Epithelial cell of proximal tubule (primary cell): ENCODE measurements at places on chromosomes 7 and 10. TPM values are rescaled to one million over a fixed set of nuclear protein-coding genes. Genes with fewer than 3 reads are reported as not detected.

- DNase-seq, result no peak
Observed at GRCh38 chr10:5951721-5952407, 25.5 kb downstream of the IL15RA start.

DNA sequence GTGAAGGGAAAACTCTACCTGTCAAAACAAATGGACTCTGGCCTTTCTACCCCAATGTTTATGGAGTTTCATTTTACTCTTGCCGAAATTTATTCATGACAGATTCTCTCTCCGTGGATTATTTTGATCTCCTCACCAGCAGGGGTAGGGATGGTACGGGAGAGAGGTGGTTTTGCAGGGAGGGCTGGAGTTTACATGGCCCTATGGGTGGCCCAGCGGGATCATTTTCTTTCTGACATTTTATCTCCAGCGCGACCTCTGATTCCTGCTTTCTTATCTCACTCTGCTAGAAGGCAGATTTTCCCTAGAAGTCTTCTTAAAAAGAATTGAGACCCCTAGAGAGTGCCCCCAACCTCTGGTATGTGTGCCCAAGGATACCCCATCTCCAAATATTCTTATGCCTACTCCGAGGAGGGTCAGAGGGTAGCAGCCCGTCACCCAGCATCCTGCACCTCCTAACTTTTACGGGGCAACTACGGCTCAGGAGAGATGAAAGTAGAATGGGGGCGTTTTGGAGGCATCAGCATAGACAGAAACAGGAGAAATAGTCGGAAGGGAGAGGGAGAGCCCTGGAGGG is 10.1 kb upstream of the GATA3 start:
- no peak for DNase-seq

DNA sequence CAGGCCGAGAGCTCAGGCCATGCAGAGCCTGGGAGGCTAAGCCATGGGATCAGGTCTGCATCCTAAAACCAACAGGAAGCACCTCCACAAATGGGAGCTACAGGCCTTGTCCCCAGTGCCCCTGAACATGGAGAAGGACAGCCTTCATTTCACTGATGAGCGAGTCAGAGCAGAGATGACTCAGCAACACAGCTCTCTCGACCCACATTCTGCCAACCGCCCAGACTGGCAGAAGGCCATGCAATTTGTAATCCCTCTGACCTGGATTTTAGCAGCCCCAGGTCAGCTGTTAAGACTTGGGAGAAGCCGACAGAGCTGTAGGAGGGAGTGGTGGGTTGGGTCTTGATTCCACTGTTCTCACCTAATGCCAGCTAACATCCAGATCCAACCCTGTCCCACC is 25.5 kb downstream of the VOPP1 start:
- DNase-seq, result peak; percentile 81

DNA sequence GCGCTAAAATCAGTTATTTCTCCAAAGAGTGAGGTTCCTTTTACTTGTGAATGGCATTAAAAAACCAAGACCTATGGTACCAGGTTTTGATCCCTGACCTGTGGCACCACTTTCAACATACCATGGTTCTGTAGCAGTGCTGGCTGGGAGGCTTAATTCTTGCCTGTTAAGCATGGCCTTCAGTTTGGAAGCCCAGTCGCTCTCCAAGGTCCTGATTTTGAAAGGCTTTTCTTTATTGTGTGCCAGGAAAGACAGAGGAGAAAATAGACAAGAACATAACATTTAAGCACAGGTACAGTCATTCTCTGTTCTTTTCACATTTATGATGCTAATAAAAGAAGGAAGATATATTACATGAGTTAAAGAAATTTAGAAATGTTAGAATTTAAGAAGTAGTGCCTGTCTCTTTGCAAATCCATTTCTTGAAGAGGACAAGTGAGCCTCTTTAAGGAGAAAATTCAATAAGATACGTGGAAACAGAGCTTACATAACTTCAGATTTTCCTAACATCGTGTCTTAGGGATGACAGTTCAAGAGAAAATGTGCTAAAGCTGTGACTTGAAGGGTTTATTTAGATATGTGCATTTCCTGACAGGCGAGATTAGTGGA is 357.6 kb downstream of the DPP6 start:
- no peak for DNase-seq

DNA sequence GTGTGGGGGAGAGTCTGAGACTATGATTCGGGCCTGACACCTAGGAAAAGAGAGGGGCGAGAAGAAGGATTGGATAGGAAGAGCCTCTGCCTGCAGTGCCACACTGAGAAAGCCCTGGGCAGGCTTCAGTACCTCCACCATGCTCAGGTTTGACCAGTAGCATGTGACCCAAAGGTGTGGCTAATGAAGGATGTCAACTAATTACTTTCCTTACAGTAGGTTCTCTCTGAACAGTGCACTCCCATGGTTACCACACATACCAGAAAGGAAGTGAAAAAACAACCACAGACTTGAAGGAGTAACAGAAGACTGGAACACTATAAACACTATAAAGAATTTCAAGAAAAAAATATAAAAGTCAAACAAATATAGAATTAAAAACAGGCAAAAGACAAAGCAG is 46.2 kb downstream of the SEM1 start:
- no peak for DNase-seq

DNA sequence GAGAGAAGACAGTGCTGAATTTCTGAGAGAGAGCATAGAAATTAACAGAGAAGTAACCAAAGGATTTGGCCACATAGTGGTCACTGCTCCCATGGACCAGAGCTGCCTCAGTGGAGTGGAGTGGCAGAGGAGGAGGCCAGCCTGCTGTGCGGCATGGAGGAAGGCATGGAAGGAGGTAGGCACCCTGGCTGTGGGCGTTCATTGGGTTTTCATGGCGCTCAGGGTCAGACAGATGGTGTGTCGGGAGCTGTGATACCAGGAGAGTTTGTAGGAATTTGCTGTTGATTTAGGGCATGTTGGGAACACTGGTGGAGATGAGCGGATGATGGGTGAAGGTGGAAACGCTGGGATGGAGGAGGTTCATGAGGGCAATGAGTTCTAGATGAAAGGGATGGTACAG is 78.9 kb upstream of the INSYN2A start:
- DNase-seq, result no peak

DNA sequence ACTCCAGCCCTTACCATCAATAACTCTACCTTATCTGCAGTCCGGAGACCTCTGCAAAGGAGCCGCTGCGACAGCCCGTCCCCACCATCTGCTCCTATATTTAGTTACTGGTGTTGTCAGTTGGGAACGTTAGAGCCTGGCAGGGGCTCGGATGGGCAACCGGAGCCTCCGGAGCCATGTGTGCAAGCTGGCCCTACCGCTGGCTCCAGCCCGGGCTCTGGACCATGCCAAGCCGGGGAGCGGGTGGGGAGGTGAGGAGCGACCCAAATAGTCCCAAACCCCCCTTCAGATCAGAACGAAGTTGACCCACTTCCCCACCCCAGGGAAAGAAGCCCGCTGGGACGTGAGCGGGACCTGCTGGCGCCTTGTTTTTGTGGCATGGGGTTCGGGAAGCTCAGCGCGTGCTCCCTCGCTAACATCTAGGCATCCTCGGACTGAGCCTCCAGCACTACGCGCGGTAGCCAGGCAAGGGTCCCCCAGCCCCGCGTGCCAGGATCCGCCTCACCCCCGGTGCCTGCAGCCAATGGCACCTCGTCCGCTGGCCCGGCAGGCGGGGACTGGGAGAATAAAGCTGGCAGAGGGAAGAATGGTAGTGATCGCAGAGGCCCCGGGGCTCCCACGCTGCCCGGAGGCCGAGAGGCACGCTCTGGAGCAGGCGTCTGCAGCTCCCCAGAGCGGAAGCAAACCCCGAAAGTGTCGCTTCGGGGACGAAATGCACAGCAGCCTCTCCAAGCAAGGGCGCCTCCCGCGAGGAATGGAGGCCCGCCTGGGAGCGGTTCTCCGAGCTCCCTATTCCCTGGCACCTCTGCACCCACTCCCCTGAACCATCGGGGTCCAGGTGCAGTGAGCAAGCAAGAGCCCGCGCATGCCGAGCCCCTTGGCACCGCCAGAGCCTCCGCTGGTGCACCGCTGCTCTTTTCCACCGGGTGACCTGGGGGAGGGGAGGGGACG is 679 bp downstream of the LRRC20 start:
- DNase-seq, result no peak

DNA sequence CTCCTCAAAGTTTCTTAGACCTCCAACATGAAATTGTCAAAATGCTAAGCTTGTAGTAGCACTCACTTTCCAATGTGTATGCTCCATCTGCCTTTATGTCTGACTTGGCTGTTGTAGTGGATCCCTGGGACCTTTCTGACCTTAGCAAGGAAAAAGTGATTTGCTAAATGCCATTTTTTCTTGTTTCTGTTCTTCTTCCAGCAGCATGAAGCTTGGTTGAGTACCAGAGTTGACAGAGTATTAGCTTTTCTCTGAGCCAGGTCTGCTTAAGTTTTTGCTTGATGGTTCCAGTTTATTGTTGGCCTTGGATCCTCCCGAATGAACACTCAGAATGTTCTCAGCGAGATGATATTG is 168.7 kb downstream of the SND1 start:
- DNase-seq, result no peak

DNA sequence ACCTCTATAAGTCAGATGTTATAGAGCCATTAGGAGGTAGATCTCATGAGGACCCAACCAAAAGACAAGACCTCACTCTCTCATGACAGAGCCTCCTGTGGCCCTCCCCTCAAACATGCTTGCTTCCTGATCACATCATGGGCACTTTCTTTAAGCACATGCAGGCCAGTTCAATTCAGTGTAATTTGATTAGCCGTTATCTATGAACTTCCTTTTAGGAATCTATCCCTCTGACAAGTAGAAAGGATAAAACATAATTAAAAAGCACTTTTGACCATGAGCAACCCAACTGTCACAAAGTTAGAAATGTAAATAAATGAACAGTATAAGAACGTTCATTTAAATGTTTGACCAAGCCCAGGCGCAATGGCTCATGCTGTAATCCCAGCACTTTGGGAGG is 27.7 kb upstream of the TMEM254 start:
- DNase-seq, result no peak

- DNase-seq, result peak; percentile 18
Observed at GRCh38 chr7:39838326-39838725, 111.7 kb upstream of the CDK13 start.

- no peak for DNase-seq
Observed at GRCh38 chr10:34815185-34816084, at the start of gene PARD3. Gene PARD3, minus strand, starts transcription at chr10:34815296. Its CDS starts 301 bp downstream, at chr10:34814995.

DNA sequence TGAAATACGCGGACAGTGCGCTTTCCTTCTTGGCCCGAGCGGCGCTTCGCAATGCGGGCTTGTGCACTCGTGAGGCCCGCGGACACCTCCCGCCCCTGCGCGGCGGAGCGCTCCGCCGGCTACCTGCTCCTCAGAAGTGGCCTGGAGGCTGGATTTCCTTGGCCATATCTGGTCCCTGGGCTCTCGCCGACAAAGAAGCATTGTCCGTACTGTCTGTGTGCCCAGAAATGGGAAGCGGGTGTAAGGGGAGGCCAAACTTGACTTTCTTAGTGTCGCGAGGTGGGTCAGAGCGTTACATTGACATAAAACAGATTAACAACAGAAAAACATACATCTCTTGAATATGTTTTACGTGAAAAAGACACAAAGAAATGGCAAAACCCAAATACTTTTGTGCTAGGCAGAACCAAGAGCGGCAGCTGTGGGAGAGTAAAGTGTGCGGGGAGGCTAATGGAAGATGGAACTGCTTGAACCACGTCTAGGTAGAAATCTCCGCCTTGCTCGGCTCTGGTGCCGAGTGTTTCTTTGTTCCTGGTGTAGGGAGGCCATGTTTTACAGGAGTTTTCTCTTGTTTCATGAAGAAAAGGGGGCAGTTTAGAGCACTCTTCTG is 1.4 kb downstream of the LANCL2 start:
- DNase-seq, result no peak

- DNase-seq, result no peak
Observed at GRCh38 chr7:151378011-151378410, 31.8 kb downstream of the WDR86 start.

DNA sequence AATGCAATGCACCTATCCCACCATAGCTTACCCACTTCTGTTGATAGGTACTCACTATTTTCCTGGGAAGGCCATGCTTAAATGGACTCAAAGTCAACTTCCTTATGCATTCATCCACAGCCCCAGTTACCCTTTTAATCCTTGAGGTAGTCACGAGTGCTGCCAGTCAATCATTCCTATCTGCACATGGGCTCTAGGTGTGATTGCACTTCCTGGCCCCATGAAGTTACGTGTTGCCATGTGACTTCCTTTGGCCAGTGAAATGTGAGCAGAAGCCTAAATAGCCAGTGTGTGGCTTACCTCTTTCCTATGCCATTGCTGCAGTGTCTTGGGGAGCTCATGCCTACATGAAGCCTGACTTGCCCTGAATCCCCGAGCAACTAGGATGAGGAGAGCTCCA is 23.5 kb upstream of the EIF5AL1 start:
- peak; percentile 46 for DNase-seq

Gene ERCC6
- total RNA-seq, result 4.1 and 5.6 TPM in 2 replicates

Gene NEBL
- total RNA-seq, result 0.65 and 4.6 TPM in 2 replicates

Gene LRRN3
- 0.14 TPM in 1 of 2 replicates, not detected in the other for total RNA-seq

Gene PRF1
- total RNA-seq, result not detected in 2 replicates

Gene TEX36
- total RNA-seq, result not detected in 2 replicates
